Right kidney (tissue), 9 donors: ENCODE measurements at places on chromosomes 7 and 10.

DNA sequence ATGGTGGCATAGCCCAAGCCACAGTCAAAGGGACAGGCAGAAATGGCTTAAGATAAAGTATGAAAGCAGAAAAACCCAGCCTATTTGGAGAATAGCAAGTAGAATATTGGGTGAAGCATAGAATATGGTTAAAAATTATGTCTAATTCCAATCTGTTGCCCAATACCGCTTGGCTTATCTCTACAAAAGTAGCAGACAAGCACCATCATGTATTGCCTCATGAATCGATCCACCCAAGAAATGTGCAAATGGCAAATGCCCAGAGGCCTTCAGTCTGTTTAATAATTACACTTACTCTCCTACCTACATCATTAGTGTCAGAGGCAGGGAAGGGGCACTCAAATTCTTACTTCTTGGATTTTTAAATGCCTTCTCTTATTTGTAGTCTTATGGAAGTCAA, 130.9 kb upstream of the ADAM12 start:
- no peak for DNase-seq

DNA sequence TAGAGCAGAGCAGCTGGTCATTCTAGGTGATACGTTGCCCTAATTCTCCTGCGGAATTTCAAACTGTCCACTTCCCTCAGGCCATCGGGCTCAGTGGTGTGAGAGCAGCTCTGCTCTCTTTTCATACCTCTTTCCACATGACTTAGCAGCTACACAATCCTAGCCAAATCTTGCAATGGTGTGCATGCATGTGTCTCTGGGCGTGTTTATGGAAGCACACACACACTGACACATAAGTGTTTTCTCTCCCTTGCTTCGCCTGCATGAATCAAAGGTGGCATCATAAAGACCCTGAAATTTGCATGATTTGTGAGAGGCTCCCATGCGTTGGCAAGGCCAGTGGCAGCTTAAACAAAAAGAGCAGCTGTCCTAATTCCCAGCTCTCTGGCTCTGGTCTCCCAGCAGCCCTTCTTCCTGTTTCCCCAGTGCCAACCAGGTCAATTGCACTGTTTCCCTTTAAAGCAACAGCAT, 1189.5 kb downstream of the GATA3 start:
- peak; percentile 28 for DNase-seq

DNA sequence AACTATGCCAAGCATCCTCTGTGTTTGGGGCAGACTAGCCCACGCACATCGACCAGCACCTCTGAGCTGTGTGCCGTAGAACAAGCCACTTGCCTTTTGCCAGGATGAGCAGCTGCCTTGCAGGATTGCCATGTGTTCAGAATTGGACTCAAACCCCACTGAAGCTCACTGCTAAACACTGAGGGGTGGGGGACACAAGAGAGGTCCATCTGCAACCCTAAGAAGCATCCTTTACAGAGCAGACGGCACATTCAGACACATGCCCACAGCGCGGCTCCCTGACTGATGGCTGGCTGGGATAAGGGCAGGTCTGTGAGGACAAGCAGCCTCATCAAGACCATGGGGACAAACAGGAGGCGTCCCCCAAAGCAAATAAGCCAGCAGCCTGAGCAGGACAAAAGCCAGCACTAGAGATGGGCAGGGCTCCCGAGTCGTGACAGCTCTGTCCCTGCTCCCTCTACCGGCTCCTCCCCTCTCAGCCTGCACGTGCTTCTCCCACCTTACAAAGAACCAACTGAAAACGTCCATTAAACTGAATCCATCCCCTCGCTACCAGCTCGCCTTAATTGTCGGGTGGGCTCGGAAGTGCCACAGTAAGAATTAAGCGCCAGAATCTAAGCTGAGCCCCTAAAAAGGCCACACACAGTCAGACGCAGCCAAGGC, 114.2 kb downstream of the PRKAG2 start:
- no peak for DNase-seq

GRCh38 chr7:158505683-158506082, 81.9 kb downstream of the PTPRN2 start:
- no peak for DNase-seq

GRCh38 chr7:29989257-29989995, at the start of gene SCRN1:
SCRN1 (minus strand) TSS chr7:29989801; CDS start chr7:29969067, 20,734 bp downstream.
- DNase-seq = peak; percentile 91

- DNase-seq = no peak
Observed at GRCh38 chr7:77242068-77242467, 42.4 kb upstream of the FGL2 start.

DNA sequence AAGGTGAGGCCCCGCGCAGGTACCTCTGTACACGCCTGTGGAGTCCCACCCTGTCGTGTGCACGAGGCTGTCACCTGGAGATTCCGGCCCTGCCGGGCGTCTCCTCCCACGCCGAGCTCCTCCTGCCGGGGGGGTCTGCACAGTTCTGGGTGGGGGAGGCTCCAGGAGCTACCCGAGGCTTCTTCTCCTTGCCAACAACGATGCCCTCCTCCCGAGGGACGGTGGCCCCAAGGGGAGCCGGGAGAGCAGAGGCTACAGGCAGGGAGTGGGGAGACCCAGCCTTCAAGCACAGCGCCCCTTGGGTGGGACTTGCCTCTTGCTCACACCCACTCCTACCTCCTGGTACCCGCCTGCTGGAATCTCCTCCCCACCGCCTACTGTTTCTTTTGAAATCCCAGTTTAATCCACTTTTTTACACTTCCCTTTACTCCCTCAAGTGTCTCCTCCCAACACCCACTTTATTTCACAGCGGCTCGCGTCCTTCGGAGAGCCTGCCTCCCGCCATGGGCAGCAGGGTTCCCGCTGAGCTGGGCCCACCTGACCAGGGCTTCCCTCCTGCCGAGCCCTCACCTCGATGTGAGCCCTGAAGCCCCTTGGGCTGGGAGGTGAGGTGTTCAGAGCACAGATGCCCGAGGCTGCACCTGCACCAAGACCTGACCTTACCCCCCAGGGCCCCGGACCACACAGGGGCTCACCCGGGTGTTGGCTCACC, 338.1 kb downstream of the DNAJB6 start:
- DNase-seq = no peak

GRCh38 chr10:91185239-91185875, 35.1 kb upstream of the PCGF5 start:
- no peak for DNase-seq

DNA sequence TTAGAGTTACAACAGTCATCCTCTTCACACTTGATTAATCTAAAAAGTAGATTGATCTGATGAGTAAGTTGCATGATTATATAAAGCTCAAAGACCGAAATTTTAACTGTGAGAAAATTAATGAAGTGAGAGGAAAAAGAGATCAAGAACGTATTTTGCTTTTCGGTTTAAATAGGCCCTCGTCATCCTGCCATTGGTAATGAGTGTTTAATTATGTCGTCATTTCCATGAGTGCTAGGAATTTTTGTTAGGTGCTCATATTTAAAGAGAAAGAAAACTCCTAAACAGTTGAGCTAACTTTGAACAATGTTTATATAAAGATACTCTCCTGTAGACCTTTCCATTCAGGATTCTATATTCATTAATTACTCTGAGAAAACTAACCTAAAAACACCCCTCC, 159.4 kb downstream of the TPK1 start:
- no peak for DNase-seq

- DNase-seq = no peak
Observed at GRCh38 chr10:20265146-20265545, 448.9 kb downstream of the PLXDC2 start.

- no peak for DNase-seq
Observed at GRCh38 chr7:135913404-135913803, 63.8 kb downstream of the MTPN start.

DNA sequence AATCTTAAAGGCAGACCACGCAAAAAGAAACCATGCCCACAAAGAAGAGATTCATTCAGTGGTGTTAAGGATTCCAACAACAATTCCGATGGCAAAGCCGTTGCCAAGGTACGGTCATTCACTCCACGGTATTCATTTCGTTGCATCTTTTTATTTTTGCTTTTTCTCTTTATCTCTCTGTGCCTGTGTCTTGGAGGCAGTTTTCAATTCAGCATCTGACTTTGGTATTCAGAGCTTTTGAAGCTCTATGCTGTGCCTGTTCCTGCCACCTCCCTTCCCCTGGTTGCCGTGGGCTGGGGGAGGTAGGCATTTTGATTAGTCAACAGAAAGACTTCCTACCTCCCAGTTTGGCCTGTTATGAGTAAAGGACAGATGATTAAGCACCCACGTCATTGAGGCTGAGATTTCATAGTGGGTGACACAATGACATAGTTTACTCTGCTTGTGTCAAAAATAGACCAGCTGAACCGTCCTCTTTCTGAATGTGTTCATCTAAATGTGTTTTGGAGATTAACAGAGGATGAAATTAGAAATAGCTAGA, 149.5 kb downstream of the ARID5B start:
- no peak for DNase-seq

DNA sequence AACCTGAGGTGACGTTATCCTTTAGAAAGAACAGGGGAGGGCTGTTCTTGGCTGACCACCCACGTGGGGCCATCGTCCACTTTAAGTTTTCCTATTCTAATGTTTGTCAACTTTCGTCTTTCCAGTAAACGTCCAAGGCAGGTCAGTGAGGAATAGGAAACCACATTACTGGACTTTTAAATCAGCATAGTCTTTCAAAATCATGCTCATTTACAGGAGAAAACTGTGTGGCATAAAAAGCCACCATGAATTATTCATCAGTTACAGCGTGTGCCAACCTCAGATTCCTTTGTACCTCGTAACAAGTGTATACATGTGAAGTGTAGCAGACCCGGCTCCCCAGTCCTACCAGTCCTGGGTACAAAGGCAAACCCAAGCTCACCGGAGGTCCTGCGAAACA, 25.1 kb upstream of the ABLIM1 start:
- DNase-seq = no peak

- no peak for DNase-seq
Observed at GRCh38 chr10:53690524-53691240, 918.1 kb upstream of the MBL2 start.

GRCh38 chr10:28169525-28169924, 133.3 kb downstream of the MPP7 start:
- no peak for DNase-seq

- DNase-seq = no peak
Observed at GRCh38 chr7:141389140-141389796, 161.9 kb upstream of the AGK start.

GRCh38 chr7:124059375-124059774, 26.5 kb upstream of the TMEM229A start:
- no peak for DNase-seq

- no peak for DNase-seq
Observed at GRCh38 chr10:13652860-13653259, 66.1 kb downstream of the PRPF18 start.

- DNase-seq = no peak
Observed at GRCh38 chr7:1942243-1942940, 272.3 kb downstream of the ELFN1 start.

- no peak for DNase-seq
Observed at GRCh38 chr7:137962875-137963507, 38.9 kb downstream of the CREB3L2 start.

GRCh38 chr10:99941942-99942820, 67.6 kb downstream of the DNMBP start:
- DNase-seq = no peak

- no peak for DNase-seq
Observed at GRCh38 chr7:23129036-23129435, 23.5 kb downstream of the KLHL7 start.

DNA sequence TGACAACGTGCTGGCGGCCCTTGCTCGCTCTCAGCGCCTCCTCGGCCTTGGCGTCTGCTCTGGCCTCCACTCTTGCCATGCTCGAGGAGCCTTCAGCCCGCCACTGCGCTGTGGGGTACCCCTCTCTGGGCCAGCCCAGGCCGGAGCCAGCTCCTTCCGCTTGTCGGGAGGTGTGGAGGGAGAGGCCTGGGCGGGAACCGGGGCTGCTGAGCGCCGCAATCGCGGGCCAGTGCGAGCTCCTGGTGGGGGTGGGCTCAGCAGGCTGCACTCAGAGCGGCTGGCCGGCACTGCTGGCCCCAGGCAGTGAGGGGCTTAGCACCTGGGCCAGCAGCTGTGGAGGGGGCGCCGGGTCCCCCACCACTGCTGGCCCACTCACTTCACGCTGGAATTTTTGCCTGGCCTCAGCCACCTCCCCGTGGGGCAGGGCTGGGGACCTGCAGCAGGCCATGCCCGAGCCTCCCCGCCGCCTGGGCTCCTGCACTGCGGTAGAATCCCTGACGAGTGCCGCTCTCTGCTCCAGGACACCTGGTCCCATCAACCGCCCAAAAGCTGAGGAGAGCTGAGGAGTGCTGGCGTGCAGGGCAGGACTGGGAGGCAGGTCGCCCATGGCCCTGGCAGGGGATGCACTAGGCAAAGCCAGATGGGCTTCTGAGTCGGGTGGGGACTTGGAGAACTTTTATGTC, 372.2 kb upstream of the NRG3 start:
- no peak for DNase-seq

- no peak for DNase-seq
Observed at GRCh38 chr7:91201442-91202113, 62.7 kb upstream of the FZD1 start.

- DNase-seq = no peak
Observed at GRCh38 chr10:86705139-86705538, 36.8 kb downstream of the LDB3 start.

DNA sequence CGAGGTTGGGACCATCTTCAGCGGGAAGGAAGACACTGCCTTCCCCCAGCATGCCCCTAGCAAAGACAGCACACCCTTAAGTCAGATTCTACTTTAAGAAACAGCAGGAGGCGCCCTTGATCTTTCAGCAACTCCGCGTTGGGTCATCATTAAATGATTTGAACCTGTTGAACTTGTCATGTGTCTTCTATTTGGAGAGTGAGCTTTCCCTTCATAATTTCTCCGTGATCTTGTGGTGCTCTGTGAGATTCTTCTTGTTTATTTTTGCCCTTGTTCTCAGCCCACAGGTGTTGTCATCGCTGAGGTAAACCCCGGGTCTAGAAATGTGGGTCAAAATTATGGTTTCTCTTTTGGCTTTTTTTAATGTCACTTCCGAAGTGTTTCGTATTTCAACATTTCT, 49.5 kb upstream of the PITRM1 start:
- no peak for DNase-seq

- no peak for DNase-seq
Observed at GRCh38 chr7:113144817-113145216, 26.5 kb upstream of the SMIM30 start.

GRCh38 chr10:130555411-130555750, 419.2 kb downstream of the GLRX3 start:
- no peak for DNase-seq

GRCh38 chr10:103921248-103921647, 3.3 kb upstream of the STN1 start:
- no peak for DNase-seq

DNA sequence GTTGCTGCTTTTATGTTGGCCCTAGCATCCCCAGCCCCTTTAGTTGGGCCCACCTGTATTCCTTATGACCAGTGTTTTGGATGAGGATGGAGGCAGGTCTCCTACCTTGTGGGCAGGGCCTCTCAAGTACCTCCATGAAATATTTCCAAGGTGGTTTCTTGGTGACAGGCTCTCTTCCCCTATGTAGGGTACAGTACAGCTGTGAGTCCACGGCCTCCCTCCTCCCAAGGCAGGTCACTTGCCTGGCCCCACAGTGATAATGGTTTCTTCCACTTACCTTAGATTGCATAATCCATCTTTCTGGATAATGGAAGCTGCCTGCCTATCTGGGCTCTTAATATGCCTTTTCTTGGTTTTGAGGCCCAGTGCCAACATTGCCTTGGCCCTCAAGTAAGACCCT, 110.4 kb downstream of the NT5C2 start:
- no peak for DNase-seq
